Stimulated activated CD8-positive, alpha-beta memory T cell treated with anti-CD3 and anti-CD28 coated beads, Interleukin-2, amount 100 ng/mL, for 48 hours (primary cell): ENCODE measurements at places on chromosomes 12 and 14.

- no peak for DNase-seq
These were observed 36.8 kb downstream of the DAD1 start for GRCh38 chr14:22552001-22552826.

GRCh38 chr12:107423531-107423930 is 262.1 kb upstream of the PWP1 start:
- DNase-seq = no peak

DNA sequence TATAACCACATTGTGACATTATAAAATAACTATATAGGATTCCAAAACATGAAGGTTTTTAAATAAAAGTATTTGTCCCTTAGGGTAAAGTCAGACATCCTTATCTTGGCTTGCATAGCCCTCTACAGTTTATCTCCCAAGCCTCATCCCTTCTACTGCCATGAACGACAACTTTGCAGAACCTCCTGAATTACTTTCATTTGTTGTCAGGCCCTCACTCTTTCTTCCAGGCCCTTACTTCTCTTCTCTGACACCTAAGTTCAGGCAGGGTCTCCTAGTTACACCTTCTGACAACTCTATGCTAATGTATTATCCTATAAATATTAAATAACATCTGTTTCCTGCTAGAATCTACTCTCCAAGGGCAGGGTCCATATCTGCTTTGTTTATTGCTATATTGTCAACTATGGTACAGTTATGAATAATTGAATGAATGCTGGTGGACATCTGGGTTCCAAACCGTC is 115.7 kb upstream of the MDM1 start:
- DNase-seq = no peak

DNA sequence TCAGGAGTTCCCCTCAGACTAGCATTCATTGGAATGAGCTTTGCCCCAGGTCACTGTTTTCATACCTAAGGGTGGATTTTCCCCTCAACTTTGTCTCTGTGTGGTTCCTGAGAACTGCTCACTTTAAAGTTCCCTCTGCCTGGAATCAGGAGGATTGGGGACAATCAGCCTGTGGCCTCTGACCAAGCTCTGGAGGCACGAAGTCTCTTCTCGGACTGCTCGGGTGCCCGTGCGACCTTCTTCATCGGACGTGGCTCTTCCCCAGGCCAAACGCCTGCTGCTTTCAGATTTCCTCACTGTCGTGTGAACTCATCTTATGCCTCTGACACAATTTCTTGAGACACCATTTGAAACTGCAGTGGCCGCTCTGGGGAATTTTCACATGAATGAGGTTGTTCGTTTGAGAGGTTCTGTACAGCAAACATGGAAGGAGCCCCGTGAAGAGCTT is 153.7 kb upstream of the PZP start:
- no peak for DNase-seq

DNA sequence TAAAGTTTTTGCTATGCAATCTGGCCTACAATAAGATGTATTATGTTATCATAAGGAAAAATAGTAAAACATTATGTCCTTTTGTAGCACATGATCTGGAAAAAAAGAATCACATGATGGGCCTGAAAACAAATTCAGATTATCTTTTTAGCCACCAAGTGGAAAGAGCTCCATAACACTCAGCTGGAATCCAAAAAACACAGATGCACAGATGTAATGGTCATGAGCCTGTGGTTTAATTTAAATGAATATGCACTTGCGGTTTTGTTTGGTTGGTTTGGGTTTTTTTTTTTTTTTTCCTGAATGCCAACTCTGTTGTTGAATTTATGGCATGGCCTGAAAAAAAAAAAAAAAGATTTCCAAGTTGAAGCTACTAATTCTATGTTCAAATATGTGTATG is 4.1 kb downstream of the KCNC2 start:
- DNase-seq = no peak

GRCh38 chr12:3554371-3555115 is 63.5 kb downstream of the PRMT8 start:
- DNase-seq = no peak

DNA sequence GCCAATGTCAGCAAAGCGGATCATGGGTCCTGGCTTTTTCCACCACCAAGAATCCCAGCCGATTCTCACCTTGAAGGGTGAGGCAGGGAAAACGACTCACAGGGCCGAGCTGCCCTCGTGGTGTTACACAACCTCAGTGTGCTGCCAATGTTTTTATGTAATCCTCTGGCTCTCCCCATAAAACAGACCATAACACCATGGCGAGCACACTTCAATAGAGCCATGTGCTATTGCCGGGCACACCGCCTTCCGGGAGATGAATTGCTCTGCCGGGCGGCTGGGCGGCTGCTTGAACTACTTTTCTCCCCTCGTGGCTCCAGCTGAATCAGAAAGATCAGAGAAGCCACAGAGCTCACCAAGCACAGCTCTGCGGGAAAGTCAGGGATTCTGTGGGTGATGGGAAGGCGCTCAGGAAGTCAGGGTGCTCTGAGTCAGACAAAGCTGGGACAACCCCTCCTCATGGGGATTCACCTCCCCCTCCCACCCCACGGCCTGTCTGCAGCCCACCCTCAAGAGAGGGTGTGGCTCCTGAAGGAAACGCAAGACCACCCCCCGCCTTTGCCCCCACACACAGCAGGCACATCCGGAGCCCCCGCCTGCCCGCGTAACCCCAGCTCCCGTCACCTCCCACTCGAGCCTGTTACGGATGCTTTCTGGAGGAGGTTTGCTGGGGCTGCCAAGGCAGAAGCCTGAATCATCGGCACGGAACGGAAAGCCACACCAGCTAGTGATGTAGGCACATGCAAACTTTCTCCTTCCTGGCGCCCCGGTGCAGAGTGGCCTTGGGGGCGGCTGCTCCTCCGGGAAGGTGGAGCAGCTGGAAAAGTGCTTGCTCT is 1.8 kb downstream of the GALNT9 start:
- DNase-seq = peak; percentile 63

- no peak for DNase-seq
These were observed 6.6 kb upstream of the RAB3IP start for GRCh38 chr12:69732088-69732487.

DNA sequence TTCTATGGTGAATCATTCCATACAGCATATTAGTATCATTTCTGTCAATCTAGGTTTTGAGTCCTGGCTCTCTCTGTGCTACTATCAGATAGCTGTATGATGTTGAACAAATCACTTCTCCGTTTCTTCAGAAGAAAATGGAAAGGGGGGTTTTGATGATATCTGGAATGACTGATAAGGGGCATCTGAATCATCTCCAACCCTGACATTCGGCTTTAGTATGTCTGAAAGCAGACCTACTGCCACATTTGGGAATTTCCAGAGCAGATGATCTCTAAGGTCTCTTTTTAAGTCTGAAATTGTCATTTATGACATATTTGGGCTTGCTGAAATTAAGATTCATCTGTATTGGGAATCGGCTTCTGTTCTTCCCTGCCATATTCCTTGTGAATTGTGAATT is 10.1 kb downstream of the MLF2 start:
- DNase-seq = no peak

DNA sequence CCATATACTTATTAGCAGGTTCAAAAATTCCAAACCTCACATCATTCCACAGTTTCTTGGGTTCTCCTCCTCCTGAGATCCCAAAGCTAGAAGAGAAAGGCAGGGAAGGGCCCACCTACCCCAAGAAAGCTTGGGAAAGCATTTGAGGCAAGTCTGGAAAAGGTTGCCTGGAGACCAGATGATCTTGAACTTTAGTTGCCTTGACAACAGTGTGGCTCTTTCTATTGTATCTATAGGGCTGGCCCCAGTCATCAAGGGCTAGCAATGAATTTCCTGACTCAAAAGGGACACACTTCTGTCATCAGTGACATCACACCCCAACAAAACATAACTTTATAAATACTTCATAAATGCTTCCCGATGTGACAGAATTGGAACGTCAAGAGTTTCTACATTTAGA is 40.0 kb downstream of the ZFYVE1 start:
- DNase-seq = no peak

GRCh38 chr12:13090054-13090453 is 13.4 kb downstream of the GSG1 start:
- DNase-seq = no peak

GRCh38 chr12:119630223-119630780 is 36.7 kb downstream of the TMEM233 start:
- DNase-seq = no peak

DNA sequence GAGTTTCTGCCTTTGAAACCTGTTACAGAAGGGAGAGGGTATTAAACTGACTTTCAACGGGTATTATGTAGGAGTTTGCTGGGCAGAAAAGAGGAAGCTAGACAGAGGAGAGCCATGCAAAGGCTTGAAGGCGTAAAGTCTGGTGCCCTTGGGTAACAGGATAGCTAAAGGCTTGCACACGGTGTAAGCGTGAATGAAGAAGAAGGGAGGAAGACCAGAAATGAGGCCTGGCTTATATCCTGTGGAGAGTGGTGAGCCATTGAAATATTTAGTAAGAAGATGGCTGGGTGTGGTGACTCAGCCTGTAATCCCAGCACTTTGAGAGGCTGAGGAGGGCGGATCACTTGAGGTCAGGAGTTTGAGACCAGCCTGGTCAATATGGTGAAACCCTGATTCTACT is 22.6 kb downstream of the SUDS3 start:
- no peak for DNase-seq

GRCh38 chr12:128019996-128020544 is 246.9 kb upstream of the TMEM132C start:
- no peak for DNase-seq

DNA sequence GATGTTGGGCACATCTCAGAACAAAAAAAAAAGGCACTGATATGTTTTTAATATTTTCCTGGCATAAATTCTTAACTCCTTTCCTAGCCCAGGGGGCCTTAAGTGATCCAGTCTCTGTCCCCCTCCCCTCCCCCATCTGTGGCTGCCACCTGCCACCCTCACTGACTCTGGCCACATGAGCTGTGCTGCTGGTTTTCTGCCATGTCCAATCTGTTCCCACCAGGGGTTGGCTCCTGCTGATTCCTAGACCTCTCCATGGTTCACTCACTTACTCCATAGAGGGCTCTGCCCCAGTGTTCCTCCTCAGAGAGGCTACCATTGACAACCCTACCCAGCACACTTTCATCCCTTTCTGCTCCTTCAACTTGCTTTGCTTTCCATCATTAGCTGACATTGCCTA is 163.3 kb downstream of the SSPN start:
- DNase-seq = no peak

DNA sequence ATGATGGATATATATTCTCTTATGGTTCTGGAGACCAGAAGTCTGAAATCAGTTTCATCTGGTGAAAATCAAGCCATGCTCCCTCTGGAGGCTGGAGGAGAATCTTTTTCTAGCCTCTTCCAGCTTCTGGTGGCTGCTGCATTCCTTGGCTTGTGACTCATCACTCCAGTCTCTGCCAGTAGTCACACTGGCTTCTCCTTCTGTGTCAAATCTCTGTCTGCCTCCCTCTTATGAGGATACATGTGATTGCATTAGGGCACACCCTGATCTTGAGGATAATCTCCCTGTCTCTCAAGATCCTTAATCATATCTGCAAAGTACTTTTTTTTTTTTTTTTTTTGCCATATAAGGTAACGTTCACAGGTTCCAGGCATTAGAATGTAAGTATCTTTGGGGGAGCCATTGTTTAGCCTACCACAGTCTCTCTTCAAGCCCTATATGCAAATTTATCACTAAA is 17.7 kb downstream of the DNAL1 start:
- DNase-seq = no peak

DNA sequence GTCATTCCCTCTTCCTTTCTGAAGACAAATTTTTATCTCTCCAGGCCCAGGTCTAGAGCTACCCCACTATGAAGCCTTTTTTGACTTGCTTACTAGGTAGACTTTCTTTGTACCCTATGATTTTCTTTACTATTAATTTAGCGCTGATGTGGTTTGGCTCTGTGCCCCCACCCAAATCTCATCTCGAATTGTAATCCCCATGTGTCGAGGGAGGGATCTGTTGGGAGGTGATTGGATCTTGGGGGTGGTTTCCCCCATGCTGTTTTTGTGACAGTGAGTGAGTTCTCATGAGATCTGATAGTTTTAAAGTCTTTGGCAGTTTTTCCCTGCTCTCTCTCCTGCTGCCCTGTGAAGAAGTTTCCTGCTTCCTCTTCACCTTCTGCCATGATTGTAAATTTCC is 118.1 kb downstream of the SLC38A1 start:
- DNase-seq = no peak

GRCh38 chr14:85536833-85537190 is 6.9 kb downstream of the FLRT2 start:
- DNase-seq = no peak

- DNase-seq = no peak
These were observed 122.3 kb upstream of the NTF3 start for GRCh38 chr12:5309654-5310053.

GRCh38 chr12:108371801-108372344 is 32.8 kb upstream of the CMKLR1 start:
- no peak for DNase-seq

GRCh38 chr12:1267243-1267642 is 276.2 kb downstream of the ERC1 start:
- DNase-seq = no peak

GRCh38 chr14:69690042-69690441 is 76.9 kb upstream of the SRSF5 start:
- DNase-seq = no peak

DNA sequence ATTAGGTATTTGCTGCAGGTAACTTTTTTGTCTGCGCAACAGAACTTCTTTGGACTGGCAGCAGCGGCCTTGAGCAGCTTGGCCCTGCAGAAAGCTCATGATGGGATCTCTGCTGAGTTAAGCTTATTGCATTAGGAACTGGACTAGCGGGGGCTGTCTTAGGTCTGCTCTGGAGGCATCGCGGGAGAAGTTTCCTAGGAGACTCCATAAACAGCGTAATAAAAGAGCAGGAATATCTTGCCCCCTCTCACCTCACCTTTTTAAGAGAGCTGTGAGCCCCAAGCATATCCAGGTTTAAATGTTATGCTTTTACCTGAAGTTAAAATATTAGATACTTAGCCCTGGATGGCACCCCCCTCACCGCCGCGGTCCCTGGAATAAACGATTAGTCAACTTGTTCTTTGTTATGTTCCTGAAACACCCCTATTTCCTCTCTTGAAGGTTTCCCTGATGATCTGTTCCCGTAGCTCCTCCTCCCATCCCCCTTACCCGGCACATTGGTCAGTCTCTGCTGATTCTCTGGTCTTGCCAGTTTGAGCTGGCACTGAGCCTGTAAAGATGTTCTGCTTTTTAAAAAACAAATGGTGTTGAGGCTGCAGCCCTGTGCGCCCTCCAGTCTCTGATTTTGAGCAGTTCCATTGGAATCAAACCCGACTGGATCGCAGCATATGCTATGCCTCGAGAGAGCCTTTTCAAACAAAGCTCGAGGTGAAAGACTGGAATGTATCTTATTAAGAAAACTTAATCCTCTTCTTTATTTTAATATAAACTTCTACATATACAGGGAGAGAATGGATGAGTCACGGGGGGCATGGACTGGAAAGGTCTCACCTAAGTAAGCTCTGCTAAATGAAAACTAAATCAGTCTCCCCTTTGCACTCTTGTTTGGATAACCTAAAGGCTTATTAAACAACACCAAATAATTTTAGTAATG is 1.9 kb downstream of the MLXIP start:
- no peak for DNase-seq

GRCh38 chr12:104059963-104060362 is 4.4 kb upstream of the HCFC2 start:
- no peak for DNase-seq

GRCh38 chr12:95241761-95242506 is 24.3 kb downstream of the VEZT start:
- no peak for DNase-seq
